ENCODE measurements at places on chromosomes 6 and 20.

GRCh38 chr6:83167726-83168278 lies 25.3 kb downstream of the PGM3 start:
- DNase-seq: no peak

DNA sequence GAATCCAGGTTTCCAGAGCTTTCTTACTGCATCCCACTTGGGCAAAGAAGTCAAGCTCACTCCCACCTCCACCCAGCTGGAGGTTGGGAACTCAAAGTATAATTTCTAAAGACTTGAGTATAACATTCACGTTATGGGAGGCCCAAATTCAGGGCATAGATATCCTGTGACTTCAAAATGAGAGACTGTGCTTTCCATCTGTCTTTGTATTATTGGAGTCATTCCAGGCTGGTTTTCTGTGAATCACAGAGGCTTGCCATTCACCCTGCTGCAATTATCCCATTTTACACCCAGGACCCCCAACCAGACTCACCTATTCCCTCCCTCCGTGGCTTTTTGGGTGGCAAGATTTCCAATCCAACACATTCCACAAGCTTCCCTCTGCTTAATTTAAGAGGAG lies 19.3 kb upstream of the SRC start:
- no peak for DNase-seq

DNA sequence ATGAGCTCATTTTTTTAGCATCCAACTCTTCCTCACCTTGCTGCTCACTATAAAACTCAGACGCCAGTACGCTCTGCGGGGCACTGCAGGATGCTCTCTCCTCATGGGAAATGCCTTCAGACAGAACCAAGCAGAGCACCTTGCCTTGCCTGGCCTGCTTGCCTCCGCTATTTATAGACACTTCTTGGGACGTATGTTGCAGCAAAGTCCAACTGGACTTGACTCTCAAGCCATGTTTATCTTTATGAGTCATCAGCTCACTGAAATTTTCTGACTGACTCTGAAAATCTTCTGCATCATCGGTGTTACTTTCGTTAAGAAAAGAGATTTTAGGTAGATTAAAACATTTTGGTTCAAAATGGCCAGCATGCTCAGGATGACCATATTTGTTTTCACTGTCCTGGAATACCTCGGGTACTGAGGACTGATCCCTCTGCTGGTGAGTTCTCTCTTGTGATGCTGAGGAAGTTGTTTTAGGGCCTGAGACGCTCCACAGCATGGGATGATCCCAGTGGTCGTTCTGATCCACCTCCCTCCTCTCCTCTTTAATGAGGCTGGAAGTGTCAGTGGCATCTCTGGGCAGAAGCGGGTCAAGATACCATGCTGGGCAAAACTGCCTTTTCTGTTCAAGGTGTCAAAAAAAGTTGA lies 204.5 kb downstream of the KIF16B start:
- peak; percentile 80 for DNase-seq

DNA sequence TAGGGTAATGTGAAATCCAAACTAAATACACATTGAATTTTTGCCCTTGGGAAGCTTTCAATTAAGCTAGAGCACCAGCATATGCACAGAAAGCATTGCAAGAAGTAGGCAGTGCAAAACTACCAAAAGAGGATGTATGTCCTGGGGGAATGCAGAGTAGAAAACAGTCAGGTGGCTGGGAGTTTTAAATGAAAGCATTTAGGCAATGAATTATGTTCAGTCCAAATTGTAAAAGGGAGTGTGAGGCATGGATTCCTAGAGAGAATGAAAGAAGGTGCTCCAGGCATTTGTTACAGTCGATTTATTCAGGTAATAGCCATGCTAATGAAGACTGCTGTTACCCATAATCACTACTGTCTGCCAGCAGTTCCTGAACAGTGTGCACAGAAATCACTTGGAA lies 604.1 kb upstream of the POU3F2 start:
- DNase-seq: no peak

DNA sequence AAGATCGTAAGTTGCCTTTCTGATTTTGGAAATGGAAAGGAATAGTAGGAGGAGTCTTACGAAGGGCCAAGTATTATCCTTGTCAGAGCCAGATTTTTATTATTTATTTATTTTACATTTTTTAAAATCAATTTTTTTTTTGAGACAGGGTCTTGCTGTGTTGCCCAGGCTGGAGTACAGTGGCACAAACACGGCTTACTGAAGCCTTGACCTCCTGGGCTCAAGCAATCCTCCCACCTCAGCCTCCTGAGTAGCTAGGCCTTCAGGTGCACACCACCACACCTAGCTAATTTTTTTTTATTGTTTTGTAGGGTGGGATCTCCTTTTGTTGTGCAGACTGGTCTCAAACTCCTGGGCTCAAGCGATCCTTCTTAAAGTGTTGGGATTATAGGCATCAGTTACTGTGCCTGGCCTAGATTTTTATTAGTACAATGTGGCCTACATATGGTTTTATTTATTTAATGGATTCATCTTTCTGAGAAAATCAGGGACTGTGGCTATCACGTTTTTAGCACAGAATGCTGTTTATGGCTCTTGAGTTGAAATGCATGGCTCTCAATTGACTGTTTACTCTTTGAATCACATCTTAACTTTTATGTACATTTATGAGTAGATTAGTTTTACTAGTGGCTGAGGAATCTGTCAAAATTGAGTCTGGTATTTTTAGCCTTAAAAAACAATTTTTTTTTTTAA lies 16.7 kb downstream of the CDC5L start:
- no peak for DNase-seq

- peak; percentile 96 for DNase-seq
Measured at GRCh38 chr20:11229772-11230171, 556.0 kb upstream of the JAG1 start.

DNA sequence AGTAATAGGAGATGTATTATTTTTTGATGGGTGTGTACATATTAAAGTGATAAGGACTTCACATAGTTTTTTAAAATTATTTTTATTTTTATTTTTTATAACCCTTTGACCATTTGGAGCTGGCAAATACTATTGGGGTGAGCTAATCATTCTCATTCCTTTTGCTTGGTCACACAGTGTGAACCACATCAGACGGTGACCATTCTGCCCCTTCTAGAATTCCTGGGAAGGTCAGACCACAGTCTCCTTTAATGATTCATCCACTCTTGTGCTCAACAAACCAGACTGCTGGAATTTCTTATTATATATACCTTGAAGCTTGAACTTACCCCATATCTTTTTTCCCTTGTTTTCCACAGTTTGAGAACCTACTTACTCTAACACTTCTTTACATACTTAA lies 23.9 kb upstream of the PRL start:
- peak; percentile 79 for DNase-seq

- DNase-seq: peak; percentile 28
Measured at GRCh38 chr20:52242237-52243230, 51.0 kb upstream of the ZFP64 start.

GRCh38 chr20:23909390-23909789 lies 29.8 kb upstream of the CST5 start:
- DNase-seq: no peak

- no peak for DNase-seq
Measured at GRCh38 chr6:38786486-38786885, 71.4 kb downstream of the DNAH8 start.

GRCh38 chr20:50679753-50680104 lies 11.6 kb downstream of the RIPOR3 start:
- no peak for DNase-seq

GRCh38 chr6:40918040-40918651 lies 120.9 kb downstream of the UNC5CL start:
- DNase-seq: no peak

Data from choroid plexus epithelial cell (primary cell).